ENCODE measurements at places on chromosomes 12 and 14. TPM values are rescaled to one million over a fixed set of nuclear protein-coding genes. Genes with fewer than 3 reads are reported as not detected.

The CCDC59 gene
- 141 TPM for total RNA-seq

The LAG3 gene
- total RNA-seq = 67.7 TPM

The BDKRB2 gene
- not detected for total RNA-seq

The CFAP73 gene
- total RNA-seq = 1.0 TPM

The COL2A1 gene
- total RNA-seq = 0.04 TPM

The PPP4R4 gene
- total RNA-seq = 1.4 TPM

The SRSF9 gene
- total RNA-seq = 292 TPM

The PRB2 gene
- total RNA-seq = not detected

The KIF26A gene
- total RNA-seq = 0.94 TPM

The SMIM41 gene
- not detected for total RNA-seq

The NCKAP5L gene
- total RNA-seq = 7.9 TPM

The TAS2R13 gene
- total RNA-seq = 0.16 TPM

The PPM1A gene
- total RNA-seq = 40.5 TPM

The KRT6C gene
- not detected for total RNA-seq

The MORN3 gene
- total RNA-seq = 1.8 TPM

The PIANP gene
- 0.37 TPM for total RNA-seq

The SYT10 gene
- total RNA-seq = not detected

The PLCZ1 gene
- total RNA-seq = not detected

The POTEG gene
- not detected for total RNA-seq

The GARIN6 gene
- not detected for total RNA-seq

The AMN gene
- 0.72 TPM for total RNA-seq

The ACVRL1 gene
- total RNA-seq = not detected

The SLC4A8 gene
- total RNA-seq = 2.1 TPM

The ALDH1L2 gene
- 4.8 TPM for total RNA-seq

The ADAMTS20 gene
- total RNA-seq = not detected

The FOXG1 gene
- not detected for total RNA-seq

The PPFIA2 gene
- 0.42 TPM for total RNA-seq

The GPR84 gene
- 1.2 TPM for total RNA-seq

The SLCO1B1 gene
- not detected for total RNA-seq

The LMNTD1 gene
- total RNA-seq = not detected

The PZP gene
- not detected for total RNA-seq

The PEBP1 gene
- total RNA-seq = 147 TPM

The IAPP gene
- not detected for total RNA-seq

The PDE3A gene
- not detected for total RNA-seq

The RILPL1 gene
- 1.4 TPM for total RNA-seq

The EXOC3L4 gene
- total RNA-seq = not detected

The KIF5A gene
- total RNA-seq = 1.7 TPM

The RHEBL1 gene
- 11.0 TPM for total RNA-seq

The KRT5 gene
- not detected for total RNA-seq

The TIMELESS gene
- total RNA-seq = 59.8 TPM

The SERPINA12 gene
- total RNA-seq = not detected

The RAD9B gene
- total RNA-seq = 2.8 TPM

The BCL11B gene
- 38.9 TPM for total RNA-seq

The FAM90A1 gene
- 0.41 TPM for total RNA-seq

The CRIP1 gene
- 82.5 TPM for total RNA-seq

The GRIP1 gene
- 3.4 TPM for total RNA-seq

The MANSC4 gene
- total RNA-seq = not detected

The FAM216A gene
- 64.8 TPM for total RNA-seq

The FGD4 gene
- total RNA-seq = 0.34 TPM

The PTPRR gene
- total RNA-seq = not detected

The LBHD2 gene
- not detected for total RNA-seq

The ETNK1 gene
- total RNA-seq = 51.7 TPM

The C12orf60 gene
- 2.8 TPM for total RNA-seq

The GABARAPL1 gene
- 6.0 TPM for total RNA-seq

The SDR9C7 gene
- total RNA-seq = not detected

The SLCO1A2 gene
- not detected for total RNA-seq

The PUS7L gene
- total RNA-seq = 26.7 TPM

The CD69 gene
- total RNA-seq = 152 TPM

The LRP1-AS gene
- not detected for total RNA-seq

Data from activated naive CD8-positive, alpha-beta T cell treated with anti-CD3 and anti-CD28 coated beads for 36 hours (primary cell).